Eye (tissue), 1 donor: ENCODE measurements at places on chromosomes 3 and 15.

GRCh38 chr3:9396301-9396631 lies 1.1 kb upstream of the SETD5 start:
- DNase-seq, result peak; percentile 93

DNA sequence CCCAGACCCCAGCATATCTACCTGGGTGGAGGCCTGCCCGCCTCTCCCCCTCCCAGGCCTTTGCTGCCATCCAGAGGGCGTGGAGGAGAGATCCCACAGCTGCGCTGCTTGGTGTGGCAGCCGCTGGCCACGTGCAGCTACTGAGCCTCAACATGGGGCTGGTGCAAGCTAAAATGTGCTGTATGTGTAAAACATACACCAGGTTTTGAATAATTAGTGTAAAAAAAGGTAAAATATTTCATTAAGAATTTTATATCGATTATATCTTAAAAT lies 95.8 kb downstream of the SEC22A start:
- DNase-seq, result no peak

GRCh38 chr3:27656790-27657189 lies 65.3 kb downstream of the EOMES start:
- no peak for DNase-seq

DNA sequence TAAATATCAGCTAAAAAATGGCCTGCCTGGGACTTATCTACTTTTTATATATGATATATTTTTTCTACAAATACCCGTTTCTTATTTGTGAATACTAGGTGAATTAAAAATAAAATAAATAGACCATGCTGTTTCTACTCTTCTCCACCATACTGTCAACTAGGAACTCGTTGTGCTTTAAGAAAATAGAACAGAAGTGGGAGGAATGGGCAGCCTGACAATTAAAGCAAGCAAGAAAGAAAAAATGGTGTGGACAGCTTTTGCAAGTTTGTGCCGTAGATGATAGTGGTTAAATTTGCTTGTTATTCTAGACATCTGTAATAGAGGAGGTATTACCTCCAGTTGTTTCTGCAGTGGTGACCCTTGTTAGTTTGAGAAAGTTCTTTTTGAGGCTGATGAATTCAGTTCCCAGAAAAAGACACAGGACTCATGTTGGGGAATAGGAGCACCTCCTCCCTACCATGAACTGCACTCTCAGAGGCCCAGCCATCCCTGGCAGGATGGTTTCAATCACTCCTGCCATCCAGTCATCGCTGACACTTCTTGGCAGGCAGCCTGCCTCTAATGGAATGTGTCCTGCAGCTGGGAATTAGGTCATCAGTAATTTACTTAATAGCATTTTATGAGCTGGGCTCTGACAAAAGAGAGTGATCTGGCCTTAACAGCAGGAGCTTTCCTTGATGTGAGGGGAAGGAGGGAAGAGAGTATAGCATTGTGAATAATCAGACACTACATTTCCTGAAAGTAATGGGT lies 105.0 kb upstream of the GAP43 start:
- DNase-seq, result peak; percentile 91

GRCh38 chr15:70936326-70936725 lies 43.7 kb downstream of the LRRC49 start:
- peak; percentile 21 for DNase-seq

GRCh38 chr3:96416549-96417255 lies 397.7 kb upstream of the EPHA6 start:
- DNase-seq, result no peak

DNA sequence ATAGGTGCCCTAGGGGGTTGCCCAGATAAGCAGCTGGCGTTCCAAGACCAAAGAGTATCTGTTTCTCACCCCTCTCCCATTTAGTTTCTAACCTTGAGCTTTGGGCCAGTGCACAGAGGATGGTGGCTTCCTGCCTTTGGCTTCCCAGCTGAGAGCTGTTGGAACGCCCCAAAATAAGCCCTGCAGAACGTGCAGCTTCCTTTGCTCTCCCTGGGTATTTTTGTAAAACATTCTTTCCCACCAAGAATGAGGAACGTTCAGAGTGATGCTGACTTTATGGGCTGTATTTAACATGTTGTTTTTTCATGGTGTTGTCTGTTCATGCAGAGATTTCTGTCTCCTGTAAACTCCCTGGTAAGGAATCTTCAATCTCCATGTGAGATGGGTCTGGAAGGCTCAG lies 63.8 kb downstream of the LPP start:
- DNase-seq, result no peak

DNA sequence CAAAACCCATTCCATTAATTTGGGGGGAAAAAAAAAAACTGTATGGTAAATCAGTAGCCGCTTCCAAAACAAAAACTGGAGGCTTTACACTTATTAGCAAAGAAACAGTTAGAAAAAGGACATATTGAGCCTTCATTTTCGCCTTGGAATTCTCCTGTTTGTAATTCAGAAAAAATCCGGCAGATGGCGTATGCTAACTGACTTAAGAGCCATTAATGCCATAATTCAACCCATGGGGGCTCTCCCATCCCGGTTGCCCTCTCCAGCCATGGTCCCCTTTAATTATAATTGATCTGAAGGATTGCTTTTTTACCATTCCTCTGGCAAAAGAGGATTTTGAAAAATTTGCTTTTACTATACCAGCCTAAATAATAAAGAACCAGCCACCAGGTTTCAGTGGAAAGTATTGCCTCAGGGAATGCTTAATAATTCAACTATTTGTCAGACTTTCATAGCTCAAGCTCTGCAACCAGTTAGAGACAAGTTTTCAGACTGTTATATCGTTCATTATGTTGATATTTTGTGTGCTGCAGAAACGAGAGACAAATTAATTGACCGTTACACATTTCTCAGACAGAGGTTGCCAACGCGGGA lies 9.4 kb upstream of the RPL24 start:
- DNase-seq, result peak; percentile 92

DNA sequence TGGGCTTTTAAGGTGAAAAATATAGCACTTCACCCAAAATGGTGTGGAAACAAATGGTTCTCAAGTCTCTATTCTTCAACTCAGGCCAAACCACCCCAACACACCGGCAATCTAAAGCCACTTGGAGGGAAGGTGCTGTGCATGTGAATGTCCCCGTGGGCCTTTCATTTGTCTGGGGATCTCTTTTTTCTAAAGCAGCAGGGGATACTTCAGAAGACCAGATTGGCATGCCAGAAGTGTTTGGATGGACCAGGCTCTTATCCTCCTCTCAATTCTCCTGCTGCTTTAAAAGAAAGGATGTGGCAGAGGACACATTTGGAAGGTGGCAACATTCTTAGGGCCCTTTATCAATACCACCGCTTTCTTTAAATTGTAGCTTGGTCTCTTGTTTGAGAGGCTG lies 193.1 kb downstream of the MEIS2 start:
- DNase-seq, result no peak

DNA sequence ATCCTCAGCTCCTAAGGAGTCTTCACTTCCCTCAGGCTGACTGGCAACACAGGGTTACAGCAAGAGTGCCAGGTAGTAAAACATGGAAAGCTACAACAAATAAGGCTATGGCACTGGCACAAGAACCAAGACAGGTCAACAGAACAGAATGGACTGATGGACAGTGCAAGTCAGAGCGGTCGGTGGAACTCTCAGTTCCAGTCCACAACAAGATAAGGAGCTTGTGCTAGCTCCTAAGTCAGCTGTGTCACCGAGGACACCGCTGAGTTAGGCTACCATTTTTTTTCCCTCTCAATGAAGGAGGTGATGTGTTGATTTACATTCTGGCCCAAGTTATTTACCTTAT lies 55.9 kb upstream of the LIMD1 start:
- DNase-seq, result no peak

GRCh38 chr3:193049935-193050334 lies 132.3 kb upstream of the MB21D2 start:
- no peak for DNase-seq

DNA sequence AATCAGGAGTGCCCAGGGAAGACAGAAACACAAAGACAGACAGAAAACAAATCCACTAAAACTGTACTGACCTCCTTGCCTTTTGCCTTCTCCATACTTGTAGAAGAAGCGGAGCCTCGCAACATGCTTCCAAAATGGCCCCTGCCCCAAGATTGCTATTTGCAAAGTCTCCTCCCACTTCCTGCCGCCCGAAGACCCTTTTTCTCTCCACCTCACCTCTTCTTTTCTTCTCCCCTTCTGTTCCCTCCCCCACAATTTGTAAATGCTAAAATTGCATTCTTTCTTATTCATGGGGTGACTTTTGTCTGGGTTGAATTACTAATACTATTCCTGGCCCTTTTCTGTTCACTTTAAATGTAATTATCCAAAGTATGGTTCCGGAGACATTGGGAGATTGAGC lies at the start of gene DPPA4:
DPPA4 (minus strand) TSS at position 154 of the 400 bp plus-strand sequence; CDS start at position 125, 29 bp downstream.
- DNase-seq, result no peak

DNA sequence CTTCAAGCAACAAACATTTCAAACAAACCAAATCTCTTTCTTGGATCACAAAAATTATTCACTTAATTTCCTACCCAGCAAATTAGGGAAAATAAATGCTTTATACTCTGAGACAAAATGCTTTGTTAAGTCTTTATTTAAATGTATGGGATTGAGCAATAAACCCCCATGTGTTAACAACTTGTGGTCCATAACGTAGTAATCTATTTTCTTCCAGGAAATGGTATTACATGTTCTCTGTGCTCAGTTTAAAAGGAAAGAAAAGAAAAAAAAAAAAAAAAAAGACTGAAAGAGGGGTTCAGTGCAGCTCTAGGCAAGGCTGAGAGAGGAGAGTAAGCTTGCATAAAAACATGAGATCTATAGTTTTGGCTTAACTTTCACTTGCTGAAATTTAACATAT lies 102.3 kb downstream of the PIK3CB start:
- DNase-seq, result no peak

DNA sequence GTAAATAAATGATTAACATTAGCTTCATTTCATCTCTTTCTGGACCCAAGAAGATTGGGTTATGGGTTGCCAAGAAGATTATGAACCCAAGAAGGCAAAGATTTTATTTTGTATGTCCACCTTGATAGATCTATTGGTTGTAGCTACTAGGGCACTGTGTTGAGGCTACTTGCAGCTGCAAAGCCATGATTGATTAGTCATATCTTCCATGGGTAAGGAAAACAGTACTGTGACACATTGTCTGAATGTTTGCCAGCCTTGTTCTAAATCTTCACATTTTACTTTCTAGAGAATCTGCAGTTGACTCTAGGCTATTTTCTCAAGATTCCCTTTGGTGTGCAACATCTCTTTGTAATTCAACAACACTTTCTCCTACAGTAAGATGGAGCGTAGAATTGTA lies 229.2 kb upstream of the KCNH8 start:
- no peak for DNase-seq

DNA sequence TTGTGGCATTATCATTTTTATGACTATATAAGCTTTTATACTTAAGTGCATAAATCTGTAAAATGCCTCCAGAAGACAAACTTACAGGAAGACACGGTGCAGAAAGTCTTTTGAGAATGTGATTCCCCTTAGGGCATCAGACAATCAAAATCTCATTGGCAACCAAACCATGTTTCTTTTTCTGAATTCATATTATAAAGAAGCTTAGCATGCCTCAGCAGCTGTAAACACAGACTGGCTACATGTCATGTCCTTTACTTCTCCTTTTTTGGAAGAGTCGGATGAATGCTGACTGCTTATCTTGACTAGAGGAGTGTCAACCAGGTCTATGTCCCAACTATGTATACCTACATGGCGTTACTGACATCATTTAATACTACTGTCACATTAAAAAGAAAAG lies 150.1 kb downstream of the PLD1 start:
- no peak for DNase-seq

GRCh38 chr3:64832098-64832497 lies 144.3 kb upstream of the ADAMTS9 start:
- no peak for DNase-seq

DNA sequence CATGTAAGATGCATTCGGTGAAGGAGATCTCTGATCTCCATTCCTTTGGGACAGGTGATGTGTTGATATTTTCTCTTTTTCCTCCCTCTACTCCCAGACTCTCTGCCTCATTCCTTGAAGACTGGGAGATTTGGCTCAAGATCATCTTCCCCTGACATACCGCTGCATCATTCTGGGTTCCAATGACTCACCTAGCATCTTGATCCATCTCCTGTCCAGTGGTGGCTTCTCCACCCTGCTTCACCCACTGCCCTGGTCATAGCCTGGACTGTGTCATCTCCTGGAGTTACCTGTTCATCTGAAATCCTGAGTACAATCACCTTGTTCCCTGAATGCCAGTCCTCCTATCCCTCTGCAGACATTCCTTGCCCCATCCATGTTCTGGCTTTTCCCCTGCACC lies 57.4 kb upstream of the TRAK1 start:
- DNase-seq, result no peak

DNA sequence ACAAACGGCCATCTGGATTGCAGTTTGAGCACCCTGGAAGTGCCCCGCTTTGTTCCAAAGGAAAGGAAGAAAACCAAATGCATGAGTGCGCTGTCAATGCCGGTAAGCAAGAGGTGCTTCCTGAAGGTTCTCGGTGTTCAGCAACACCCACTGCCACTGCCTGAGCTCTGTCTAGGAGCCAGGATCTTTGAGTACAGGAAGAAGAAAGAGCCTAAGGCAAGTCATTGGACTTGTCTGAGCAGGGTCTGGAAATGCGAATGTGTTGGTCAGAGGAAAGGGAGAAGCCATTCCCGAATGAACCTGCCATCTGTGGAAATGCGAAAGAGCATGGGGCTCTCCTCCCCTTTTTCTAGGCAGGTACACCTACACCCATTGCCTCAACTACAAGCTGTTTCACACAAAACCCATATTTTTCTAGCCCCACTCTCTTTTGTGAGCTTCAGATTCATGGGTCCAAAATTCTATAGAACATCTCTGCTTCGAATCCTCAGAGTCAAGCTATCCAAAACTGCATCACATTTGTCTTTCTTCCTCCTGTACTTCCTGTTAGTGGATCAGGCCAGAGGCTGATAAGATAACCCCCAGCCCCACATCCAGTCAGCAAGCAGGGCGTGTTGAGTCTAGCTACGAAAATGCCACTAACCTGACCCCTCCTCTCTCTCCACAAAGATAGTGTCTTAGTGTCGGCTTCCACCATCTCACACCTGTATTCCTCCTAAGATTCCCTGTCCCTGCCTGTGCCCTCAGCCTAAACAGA lies 55.6 kb upstream of the C15orf61 start:
- DNase-seq, result no peak
